ENCODE measurements at places on chromosomes 5 and 9.
A peak's percentile ranks its signal among the peaks of the same experiment; 100 is the strongest.

GRCh38 chr5:33232731-33233505, 207.8 kb upstream of the TARS1 start:
- no peak for DNase-seq

DNA sequence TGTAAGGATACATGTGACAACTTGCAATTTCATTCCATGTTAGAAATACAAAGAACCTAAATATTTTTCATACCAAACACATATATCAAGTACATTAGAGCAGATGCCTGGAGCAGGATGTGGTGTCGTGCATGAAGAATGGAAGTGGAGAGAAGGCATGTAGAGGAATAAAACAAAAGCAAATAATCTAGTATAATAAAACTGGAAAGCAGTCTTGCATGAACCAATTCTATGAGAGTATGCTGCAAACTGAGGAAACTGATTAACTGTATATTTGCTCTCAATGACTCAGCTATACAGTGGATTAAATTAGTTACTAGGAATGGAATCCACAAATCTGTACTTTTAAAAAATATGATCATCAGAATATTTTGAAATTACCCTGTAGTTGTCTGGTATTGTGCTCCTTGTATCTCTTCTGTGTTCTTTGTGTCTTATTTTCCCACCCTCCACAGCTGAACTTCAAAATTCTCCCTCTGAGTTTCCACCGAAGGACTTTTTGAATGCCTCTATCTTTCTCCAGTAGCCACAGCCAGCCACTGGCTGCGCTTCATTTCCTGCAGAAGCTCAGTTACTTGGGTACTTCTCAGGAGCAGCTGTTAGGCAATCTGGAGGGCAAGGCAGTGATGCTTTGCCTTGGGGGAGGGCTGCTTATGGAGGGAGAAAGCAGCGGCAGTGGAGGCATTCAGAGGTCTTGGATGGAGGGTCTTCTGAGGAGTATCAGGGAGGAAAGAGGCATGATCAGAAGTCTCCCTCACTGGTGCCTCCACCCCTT, 608.0 kb downstream of the BRINP1 start:
- peak; percentile 16 for DNase-seq

DNA sequence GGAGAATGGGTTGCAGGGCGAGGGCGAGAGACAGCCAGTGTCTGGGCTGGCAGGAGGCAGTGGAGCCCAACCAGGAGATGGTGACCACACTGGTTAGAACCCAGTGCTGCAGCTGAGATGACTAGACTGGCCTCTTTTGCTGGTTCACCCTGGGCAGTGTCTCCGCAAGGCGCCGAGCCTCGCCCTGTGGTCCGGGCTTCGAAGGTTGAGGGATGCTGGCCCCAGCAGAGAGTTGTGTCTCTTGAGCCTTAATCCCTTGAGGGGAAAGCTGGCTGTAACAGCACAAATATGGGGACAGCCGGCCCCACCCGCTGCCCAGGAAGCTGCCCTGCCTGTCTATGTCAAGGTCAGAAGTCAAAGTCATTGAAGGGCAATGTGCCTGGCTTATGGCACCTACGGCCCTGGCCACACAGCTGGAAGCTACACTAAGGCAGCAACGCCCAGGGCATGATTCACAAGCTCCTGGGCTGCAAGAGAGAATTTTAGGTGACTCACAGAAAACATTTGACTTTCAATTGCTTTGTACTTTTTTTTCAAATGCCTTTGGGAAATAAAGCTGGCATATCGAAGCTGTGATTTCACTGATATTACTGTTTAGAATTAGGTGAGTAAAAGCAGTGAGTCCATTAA, 33.3 kb downstream of the NKX2-5 start:
- peak; percentile 95 for DNase-seq

DNA sequence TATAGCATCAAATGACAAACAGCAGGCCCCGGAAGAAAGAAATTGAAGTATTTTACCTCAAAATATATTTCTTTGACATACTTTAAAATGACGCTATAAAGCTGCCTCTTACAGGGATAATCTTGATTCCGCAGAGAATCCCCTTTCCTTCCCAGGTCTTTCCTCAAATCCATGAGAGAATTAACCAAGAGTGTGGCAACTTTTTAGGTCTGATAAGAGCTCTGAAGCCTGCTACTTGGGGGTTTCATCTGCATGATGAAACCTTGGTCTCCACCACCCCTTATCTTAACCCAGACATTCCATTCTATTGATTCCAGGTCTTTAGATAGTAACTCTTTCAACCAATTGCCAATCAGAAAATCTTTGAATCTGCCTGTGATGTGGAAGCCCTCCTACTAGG, 173.8 kb downstream of the CEMIP2 start:
- DNase-seq, result no peak

- DNase-seq, result no peak
Observed at GRCh38 chr5:54093081-54093492, 217.3 kb downstream of the ARL15 start.

GRCh38 chr9:109302606-109303005, 18.3 kb downstream of the EPB41L4B start:
- no peak for DNase-seq

DNA sequence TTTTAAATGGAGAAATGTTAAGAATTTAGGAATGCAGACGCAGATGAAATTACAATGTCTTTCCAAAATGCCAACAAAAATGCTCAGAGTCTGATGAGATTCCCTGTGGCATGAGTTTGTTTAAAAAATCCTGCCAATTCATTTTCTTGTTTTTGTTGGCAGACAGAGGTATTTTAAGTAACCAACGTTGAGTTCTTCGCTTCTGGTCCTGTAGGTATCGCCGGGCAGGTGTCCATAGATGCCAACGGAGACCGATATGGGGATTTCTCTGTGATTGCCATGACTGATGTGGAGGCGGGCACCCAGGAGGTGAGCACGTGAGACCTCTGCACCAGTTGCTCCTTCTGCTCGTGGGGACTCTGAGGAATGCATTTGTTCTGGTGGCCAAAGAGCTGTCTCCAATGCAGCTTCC, 69.4 kb downstream of the NPR3 start:
- DNase-seq, result no peak

- no peak for DNase-seq
Observed at GRCh38 chr9:121567500-121568342, 68.1 kb upstream of the GGTA1 start.

GRCh38 chr5:95043234-95043633, 241.7 kb downstream of the MCTP1 start:
- DNase-seq, result no peak

GRCh38 chr9:128192601-128193371, 1.4 kb upstream of the CIZ1 start:
- DNase-seq, result peak; percentile 95

DNA sequence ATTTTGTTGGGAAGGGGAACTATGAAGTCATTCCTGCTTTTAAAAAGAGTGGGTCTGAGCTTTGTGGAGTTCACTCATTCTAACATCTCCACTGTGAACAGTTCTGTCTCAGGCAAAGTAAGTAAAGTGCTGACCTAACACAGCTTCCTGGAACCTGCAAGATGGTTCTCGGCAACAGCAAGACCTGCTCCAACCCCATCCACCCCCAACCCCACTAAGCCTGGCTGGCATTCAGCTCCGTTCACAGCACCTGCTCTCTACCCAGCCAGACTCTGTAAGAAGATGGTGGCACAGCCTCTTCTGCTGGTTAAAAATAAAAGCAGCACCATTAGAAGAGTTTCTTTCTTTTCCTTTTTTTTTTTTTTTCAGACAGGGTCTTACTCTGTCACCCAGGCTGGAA, 42.0 kb downstream of the EPB41L4B start:
- DNase-seq, result no peak

- peak; percentile 34 for DNase-seq
Observed at GRCh38 chr5:141477815-141478214, 2.0 kb downstream of the PCDHGC3 start.

GRCh38 chr5:67476531-67476930, 279.9 kb upstream of the CD180 start:
- no peak for DNase-seq

- DNase-seq, result no peak
Observed at GRCh38 chr5:126818736-126819135, 41.8 kb downstream of the LMNB1 start.

- no peak for DNase-seq
Observed at GRCh38 chr9:112072721-112073638, 102.1 kb downstream of the SUSD1 start.

DNA sequence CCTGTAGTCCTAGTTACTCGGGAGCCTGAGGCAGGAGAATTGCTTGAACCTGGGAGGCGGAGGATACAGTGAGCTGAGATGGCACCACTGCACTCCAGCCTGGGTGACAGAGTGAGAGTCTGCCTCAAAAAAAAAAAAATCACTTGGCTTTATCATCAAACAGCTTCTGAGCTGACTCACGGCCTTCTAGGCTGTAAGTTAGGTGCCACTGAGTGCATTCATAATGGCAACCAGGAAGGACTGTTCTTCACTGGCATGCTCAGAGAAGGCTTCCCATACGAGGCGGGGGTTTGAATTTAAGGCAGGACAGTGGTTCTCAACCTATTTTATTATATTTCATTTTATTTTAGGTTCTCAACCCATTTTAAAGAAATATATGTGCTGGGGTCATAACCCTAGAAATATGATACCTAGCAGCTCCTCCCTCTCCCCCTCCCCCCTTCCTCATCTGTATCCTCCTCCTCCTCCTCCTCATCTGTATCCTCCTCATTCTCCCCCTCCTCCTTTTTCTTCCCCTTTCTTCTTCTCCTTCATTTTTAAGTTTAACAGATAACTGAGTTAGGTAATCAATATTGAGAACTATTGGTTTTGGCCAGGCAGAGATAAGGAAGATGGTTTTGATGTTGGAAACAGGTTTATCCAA, 19.0 kb upstream of the LHFPL2 start:
- DNase-seq, result no peak

DNA sequence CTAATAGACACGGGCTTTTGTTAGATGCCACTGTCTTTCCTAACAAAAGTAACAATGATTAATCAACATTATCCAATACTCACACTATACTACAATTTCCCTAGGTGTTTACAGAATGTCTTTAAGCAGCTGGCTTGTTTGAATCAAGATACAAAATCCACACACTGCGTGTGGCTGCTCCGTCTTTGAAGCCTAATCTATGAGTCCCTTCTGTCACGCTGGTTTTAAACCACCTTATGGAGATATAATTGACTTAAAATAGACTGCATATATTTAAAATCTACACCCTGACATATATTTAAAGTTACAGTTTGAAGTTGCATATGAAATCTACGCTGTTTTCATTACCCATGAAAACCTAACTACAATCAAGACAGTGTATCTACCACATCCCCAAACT, 73.9 kb upstream of the TBC1D9B start:
- no peak for DNase-seq

DNA sequence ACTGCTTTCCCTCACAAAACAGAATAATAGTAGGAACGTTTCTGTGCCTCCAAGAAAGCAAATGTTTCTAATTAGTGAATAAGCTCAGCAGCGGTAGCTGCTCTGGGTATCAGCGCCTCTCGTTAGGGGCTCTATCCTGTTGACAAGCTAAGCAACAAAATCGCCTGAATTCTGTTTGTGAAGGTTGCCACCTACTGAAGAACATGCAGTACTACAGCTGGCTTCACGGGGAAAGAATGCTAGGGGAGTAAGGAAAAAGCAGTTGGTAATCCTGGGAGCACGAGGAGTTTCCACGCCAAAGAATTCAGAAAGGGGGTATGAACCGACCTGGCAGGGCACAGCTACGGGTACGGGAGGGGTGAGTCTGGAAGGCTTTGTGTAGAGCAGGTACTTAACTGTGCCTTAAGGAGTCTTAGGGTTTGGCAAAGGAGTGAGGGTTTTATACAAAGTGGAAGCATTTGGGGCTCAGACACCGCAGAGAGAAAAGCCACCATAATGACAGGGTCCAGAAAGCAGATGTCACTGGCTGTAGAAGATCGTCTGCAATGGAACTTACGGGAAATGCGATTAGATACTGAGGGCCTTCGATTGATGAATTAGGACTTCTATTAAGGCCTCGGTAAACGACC, 171.7 kb downstream of the TTC39B start:
- peak; percentile 92 for DNase-seq

DNA sequence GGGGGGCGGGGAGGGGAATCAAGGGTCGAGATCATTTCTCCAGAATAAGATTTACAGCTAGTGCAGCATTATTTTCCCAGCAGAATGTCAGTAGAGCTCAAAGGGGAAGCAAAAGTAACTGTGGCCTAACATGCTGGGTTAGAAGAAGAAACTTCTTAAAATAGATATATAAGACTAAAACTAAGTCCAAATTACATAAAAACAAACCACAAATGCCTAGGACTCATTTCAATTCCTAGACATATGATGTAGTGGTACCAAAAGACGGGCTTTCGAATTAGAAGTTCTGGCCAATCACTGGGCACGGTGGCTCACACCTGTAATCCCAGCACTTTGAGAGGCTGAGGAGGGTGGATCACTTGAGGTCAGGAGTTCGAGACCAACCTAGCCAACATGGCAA, 20.8 kb upstream of the MELK start:
- no peak for DNase-seq

DNA sequence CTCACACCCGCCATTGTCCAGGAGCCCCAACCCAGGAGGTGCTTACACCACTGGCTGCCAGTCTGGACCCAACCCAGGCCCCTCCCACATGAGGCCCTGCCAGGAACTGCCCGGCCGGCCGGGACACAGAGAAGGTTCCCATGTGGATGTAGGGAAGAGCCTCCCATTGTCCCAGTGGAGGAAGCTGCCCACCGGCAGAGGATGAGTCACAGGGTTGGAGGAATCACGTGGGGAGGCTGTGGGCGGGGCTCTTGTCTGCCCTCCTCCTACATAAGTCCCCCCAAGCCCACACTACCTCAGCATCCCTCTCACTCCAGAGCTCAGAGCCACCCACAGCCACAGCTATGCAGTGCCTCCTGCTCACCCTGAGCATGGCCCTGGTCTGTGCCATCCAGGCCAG, 26.1 kb downstream of the PAEP start:
- no peak for DNase-seq

- no peak for DNase-seq
Observed at GRCh38 chr9:130908146-130908877, 11.7 kb upstream of the QRFP start.

GRCh38 chr9:118321788-118322187, 617.6 kb downstream of the TLR4 start:
- no peak for DNase-seq

DNA sequence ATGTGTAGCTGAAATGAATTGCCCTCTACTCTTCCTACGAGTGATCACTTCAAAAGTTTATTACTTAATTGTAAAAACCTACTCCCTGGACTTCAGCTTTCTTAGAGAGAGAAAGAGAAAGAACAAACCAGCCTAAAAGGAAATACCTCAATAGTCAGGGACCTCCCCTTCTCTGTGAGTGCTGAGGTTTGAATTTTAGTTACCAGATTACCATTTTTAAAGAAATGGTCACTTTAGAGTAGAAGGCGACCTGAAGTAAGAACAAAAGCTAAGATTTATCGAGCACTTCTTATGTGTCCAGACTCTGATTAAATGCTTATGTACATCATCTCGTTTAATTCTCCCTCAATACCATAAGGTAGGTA, 11.3 kb downstream of the RAPGEF1 start:
- DNase-seq, result no peak

DNA sequence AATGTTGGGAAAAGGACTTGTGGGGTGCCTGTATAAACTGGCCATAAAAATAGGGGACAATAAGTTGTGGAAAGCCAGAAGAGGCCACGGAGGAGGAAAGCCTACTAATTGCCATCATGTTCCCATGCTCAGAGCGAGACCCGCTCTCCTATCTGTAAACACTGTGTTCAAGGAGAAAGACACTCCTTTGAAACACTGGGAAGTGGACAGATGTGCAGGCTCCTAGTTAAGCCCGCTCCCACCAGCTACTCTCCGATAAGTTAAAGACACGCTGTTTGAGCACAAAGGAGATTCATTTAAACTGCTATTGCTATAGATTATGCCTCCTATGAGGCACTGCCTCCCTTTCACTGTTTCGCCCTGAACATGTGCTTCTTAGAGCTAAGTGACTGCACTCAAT, 9.3 kb downstream of the CRAT start:
- no peak for DNase-seq

- no peak for DNase-seq
Observed at GRCh38 chr5:40288800-40289485, 390.8 kb upstream of the PTGER4 start.

Measured in MG63 (cell line).